AML-193 (cell line): ENCODE measurements at places on chromosomes 7 and 10.

- no peak for DNase-seq
Observed at GRCh38 chr10:115772606-115773005, 500.4 kb downstream of the GFRA1 start.

DNA sequence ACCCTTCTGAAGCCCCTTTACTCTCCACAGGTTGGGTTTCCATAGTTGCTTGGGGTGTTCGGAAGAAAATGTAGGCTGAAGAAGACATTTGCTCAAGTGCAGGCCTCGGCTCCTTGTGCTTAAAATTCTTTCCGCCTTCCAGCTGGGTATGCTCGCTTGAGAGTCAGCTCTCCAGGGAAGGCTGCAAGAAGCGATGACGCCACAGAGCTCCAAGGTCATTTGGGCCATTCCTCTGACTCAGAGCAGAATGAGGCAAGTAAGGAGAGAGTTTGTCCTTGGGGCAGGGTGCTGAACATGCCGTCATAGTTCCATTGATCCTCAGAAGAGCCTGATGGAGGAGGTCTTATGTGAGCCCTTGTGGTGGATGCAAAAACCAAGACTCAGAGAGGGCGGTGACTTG is 27.4 kb upstream of the HSPA12A start:
- no peak for DNase-seq

GRCh38 chr10:86668297-86669165 is at the start of gene LDB3:
LDB3 (plus strand) TSS chr10:86668511; CDS start chr10:86668692, 181 bp downstream.
- DNase-seq: no peak

GRCh38 chr10:3806603-3807002 is 21.6 kb upstream of the KLF6 start:
- no peak for DNase-seq

GRCh38 chr7:125396466-125397151 is 467.0 kb upstream of the POT1 start:
- DNase-seq: no peak

DNA sequence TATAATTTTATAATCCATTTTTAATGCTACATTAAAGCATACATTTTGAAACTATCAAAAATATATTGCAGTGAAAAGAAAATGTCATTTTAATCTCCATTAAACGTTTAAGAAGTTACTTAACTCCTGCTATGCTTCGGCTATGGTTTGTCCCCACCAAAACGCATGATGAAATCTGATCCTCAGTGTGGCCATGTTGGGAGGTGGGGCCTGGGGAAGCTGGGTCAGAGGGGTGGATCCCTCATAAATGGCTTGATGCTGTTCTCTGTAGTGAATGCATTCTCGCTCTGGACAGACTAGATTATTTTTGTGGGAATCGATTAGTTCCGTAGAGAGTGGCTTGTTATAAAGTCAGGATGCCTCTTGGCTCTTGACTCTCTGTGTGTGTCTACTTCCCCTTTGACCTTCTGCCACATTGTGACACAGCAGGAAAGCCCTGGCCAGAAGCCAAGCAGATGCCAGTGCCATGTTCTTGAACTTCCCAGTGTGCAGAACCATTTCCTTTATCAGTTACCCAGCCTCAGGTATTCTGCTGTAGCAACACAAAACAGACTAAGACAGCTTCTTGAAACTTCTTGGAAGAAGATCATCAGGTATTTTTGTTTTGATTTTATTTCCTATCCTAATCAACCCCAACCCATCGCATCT is 77.8 kb downstream of the TCERG1L start:
- no peak for DNase-seq

DNA sequence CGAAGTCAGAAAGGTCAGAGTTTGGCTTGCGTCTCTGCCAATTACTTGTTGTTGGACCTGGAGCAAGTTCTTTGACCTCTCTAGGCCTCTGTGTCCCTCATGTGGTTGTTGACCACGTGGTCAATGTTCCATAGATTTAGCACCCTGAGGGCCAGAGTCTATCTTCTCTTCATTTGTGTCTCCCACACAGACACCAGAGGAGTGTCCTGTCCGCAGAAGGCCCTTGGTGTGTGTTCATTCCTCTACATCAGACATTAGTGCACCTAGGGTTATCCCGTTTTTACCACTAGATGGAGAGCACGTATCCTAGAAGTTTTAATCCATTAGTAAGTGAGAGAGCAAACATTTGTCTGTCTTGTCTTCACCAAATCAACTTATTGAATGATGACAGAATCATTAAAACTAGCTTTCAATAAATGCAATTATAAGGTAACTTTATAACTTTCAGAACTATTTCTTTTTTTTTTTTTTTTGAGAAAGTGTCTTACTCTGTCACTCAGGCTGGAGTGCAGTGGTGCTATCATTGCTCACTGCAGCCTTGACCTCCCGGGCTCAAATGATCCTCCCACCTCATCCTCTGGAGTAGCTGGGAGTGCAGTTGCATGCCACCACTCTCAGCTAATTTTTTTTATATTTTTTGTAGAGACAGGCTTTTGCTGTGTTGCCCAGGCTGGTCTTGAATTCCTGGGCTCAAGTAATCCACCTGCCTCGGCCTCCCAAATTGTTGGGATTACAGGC is 122.5 kb upstream of the ANKRD1 start:
- DNase-seq: peak; percentile 4

DNA sequence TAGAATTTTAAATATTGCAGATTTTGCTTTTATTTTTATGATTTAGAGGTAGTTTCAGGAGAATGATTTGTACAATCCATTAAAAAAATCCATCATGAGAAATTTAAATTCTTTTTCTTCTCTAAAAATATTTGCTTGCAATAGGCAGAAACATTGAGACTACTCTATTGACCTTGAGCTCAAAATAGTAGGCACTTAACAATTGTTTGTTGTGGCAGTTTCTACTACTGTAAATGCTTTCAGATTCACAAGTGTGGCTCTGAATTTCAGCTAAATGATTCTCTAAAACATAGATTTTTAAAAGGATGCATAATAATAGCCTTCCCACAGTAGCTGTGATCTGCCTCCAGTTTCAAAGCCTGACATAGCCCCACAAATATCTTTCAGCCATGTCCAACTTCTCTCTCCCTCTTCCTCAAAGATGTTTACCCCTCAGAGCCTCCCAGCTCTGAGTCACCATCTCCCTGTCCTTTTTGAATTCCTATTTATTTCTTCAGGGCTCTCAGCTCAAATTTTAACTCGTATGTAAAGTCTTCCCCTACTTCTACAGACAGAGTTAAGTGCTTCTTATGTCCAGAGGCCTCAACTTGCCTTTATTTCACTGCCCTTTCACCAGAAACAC is 160.5 kb downstream of the AOAH start:
- DNase-seq: no peak

GRCh38 chr10:15265056-15265455 is 96.6 kb upstream of the NMT2 start:
- no peak for DNase-seq

- no peak for DNase-seq
Observed at GRCh38 chr10:12019283-12019971, 23.2 kb downstream of the UPF2 start.

DNA sequence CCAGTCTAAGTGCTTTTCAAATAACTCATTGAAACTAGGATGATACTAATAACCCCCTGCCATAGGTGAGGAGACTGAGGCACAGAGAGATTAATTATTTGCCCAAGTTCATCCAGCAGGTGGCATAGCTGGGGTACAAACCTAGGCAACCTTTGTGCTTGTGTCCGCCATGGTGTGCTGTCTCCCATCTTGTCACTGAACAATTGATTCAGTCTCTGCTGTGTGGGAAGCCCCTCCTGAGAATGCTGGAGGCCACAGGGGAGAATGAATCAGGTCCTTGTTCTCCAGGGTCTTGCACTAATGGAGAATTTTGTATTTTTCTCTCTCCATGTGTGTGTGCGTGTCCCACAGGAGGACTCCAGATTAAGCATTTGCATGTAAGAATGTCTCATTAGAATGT is 15.8 kb upstream of the TMEM236 start:
- no peak for DNase-seq

DNA sequence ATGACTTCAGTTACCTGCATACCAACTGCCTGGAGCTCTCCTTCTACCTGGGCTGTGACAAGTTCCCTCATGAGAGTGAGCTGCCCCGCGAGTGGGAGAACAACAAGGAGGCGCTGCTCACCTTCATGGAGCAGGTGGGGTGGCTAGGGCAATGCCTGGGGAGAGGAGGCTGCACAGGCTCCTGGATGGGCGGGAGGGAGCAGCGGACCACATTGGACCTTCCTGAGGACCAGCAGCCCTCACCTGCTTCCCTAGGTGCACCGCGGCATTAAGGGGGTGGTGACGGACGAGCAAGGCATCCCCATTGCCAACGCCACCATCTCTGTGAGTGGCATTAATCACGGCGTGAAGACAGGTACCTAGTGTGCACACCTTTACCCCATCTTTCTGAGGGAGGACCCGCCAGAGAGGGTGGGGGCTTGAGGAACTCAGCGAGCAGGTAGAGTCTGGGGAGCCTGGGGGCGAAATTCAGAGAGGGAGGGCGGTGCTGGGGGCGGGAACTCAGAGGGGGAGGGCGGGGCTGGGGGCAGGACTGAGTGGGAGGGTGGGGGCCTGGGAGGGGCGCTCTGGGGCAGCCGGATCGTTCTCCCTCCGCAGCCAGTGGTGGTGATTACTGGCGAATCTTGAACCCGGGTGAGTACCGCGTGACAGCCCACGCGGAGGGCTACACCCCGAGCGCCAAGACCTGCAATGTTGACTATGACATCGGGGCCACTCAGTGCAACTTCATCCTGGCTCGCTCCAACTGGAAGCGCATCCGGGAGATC is 9.0 kb downstream of the AEBP1 start:
- no peak for DNase-seq

- no peak for DNase-seq
Observed at GRCh38 chr7:135167365-135167917, 3.1 kb downstream of the CYREN start.

DNA sequence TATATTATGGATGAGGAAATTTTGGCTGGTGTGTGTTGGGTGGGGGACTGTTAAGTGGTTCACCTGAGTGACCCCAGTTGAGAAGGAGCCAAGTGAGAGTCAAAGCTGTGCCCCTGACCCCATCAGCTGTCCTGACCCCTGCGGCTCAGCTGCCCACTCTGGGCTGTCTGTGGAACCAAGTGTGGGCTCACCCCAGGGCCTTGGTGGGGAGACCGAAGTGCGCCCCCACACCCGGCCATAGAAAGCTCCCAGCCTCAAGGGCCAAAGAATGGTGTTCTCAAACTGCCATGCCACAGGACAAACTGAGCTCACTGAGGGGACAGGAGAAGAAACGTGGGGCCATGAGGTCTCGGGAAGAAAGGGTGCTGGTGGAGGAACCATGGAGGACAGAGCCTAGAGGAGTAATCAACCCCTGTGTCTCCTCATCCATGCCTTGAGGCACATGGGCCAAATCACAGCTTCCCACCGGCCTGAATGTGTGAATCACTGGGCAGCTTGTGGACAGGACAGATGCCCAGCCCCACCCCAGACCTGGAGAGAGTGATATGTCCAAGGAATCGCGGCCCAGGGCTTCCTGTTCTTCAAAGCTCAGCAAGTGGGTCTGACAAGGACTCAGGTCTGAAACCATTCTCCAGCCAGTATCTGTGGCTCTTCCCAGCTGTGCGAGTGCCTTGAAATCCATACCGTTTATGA is 86.2 kb upstream of the CACUL1 start:
- DNase-seq: no peak

GRCh38 chr7:125126376-125126775 is 196.8 kb upstream of the POT1 start:
- no peak for DNase-seq

DNA sequence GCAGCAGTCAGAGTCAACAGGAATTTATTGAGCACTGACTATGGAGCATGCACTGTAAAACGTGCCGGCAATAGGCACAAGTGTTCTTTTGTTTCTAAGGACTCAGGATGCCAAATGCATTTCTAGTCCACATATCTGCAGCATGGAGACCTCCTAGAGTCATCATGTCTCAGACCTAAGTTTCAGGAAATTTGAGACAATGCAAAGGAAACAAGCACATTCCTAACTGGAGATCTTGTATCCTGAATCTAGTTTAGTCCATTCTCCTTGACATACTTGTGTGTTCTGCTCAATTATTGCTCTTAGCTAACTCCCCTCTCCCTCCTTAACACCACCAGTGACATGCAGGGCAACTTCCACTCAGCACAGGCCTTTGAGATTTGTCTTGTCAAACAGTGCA is 173.2 kb downstream of the ZNF438 start:
- no peak for DNase-seq

- DNase-seq: no peak
Observed at GRCh38 chr10:59333701-59334100, 28.6 kb downstream of the FAM13C start.

GRCh38 chr7:18461785-18462467 is 33.6 kb upstream of the HDAC9 start:
- no peak for DNase-seq

DNA sequence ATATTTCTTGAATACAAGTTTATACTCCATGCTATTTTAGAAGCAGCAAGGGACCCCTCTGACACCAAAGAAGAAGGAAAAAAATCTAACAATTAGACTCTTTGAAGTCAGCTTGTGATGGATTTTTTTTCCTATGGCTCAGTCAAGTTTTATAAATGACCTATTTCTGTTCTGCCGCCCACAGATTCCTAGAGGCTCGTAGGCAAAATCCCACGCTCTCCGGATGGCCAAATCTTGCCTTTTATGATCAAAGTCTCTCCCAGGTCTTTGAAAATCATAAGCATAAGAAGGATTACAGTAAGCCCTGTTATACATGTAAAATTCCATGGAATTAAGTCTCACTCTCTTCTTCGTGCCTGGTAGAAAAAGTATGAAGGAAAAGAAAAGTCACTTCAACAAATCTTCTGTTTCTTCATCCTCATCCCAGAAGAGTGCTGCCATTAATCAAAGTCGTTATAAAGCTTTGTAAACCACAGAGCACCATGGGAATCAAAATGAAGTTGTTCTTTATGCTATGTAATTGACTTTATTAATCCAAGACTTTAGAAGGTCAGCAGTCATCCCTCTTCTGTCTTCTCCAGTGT is 33.1 kb downstream of the ASB13 start:
- no peak for DNase-seq

- DNase-seq: no peak
Observed at GRCh38 chr7:133830081-133830480, 297.1 kb upstream of the LRGUK start.

DNA sequence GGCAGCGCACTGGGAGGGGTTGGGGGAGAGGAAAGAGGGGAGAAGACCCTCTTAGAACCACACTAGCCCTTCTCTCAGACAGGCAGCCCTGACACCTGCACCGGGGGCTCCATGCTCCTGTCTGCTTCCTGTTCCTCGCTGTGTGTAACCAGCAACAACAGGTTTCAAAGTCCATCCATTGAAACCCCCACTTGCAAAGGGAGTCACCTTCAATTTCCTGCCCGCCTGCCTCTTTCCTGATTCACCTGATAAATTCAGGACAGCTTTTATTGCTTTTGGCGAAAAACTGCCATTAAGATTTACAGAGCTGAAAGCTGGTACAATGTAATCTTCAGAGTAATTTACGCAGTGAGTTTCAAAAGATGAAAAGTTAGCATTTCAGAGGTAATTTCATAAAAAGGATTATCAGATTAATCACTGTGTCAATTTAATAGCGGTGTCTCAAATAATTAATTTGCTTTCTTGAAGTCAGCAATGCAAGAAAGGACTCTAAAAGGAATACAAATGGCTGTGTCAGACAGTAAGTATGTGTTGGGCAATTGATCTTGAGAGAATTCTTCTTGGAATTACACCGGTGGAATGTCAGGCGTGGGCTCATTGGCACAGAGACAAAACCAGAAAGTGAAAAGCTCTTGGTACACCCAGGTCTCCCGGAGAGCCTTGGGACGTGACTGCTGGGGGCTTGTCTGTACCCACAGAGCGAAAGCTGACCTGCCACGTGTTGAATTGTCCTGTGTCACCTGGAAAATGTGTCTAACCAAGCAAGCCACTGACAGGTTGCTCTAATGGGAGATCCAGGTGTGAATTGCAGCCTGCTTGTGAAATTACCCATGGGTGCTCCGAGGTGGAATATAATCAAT is 60.7 kb downstream of the TMEM209 start:
- no peak for DNase-seq
